ENCODE measurements at places on chromosomes 16 and 17.

DNA sequence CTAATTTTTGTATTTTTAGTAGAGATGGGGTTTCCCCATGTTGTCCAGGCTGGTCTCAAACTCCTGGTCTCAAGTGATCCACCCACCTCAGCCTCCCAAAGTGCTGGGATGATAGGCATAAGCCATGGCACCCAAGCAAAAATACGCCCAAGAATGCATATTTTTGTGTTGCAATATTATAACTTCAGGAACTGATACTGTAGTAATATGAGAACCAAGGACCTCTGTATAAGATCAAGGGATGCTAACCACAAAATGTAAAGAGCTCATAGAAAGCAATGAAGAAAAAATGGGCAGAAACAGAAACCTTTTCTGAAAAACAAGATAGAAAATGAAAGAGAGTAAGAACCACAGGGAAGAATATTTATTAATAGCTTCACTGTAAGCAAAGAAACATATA, 183.6 kb upstream of the RPL38 start:
- DNase-seq: no peak

DNA sequence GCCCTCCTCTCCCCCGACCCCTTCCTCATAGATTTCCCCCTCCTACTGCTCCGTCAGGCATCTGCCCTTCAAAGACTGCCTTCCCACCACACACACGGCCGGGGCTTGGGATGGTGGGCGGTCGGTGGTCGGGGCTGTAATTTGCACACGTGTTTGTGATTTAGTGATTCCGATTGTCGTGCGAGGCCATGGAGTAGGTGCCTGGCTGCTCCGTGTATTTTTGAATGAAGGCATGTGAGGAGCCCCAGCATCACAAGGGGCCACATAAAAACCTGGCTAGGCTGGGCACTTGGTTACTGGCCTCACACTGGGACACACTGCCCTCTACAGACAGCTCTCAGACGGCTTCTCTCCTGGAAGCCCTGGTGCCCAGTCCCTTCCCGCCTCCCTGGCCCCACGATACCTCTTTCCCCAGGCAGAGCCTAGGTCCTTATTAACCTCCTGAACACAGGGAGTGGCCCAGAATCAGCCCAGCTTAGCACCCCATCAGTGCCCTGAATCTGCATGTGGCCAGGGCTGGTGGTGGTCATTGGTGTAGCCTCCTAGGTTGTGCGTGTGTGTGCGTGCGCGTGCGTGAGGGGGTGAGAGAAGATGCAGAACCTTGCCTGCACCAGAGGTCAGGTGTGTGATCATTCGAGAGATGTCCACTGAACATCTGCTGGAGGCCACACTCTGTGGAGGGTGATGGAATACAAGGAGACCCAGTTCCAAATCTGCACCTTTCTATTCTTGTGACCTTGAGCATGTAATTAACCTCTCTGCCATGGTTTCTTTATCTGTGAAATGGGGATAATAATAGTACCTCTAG, 1.3 kb upstream of the SOCS1 start:
- DNase-seq: peak; percentile 74

DNA sequence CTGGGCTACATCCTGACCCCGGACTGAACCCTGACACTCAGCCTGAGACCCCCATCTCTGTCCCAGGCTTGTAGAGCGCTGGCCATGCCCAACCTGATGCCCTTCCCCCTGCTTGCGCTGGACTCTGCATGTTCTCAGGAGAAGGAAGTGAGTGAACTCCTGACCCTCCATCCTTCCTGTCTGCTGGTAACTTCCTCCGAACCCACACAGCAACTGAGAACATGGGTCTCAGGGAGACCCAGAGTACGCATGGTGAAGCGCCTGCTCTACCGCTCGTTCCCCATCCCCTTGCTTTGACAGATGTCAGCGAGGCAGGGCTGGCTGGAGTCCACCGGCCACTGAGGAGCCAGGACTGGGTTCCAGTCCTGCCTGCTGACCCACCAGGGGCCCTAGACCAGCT, 6.1 kb downstream of the CAMKK1 start:
- DNase-seq: no peak

DNA sequence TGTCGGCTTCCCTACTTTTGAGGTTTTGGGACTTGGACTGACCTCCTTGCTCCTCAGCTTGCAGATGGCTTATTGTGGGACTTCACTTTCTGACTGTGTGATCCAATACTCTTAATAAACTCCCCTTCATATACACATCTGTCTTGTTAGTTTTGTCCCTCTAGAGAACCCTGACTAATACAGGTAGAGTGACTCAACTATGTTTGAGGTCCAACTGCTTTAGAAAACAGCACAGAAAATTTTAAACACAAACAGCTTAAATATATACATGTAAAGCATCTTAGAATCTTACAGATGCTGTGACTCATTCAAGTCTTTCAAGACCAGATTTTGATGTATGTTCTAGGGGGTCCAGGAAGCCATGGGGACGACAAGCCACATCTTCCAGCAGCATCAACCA, 11.7 kb downstream of the SDK2 start:
- DNase-seq: no peak

DNA sequence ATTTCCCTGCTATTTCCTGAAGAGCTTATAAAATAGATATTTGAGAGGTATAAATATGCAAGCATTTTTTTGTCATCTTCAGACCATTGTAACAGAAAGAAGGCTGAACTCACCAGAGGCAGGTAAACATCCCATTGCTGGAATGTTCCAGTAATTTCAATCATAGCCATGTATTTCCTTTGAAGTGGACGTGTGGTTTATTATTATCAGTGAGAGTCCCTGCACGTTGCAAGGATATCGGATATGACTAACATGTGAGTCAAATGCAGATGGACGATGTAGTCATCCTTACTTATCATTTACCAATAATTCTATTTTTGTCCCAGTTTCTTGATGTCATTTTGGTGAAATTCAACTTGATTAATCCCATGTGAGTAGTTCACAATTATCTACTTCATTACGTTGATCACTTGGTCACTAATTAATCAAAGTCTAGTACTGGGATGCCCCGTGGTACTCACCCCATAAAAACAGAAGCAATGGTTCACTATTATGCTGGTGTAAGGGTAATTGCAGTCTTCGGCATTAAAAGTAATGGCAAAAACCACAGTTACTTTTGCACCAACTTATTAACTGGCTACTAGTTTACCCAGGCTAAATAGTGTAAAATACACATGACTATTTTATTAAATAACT, 89.5 kb downstream of the VAT1L start:
- DNase-seq: no peak

GRCh38 chr16:25553711-25554436, 137.9 kb upstream of the HS3ST4 start:
- DNase-seq: peak; percentile 26

- DNase-seq: peak; percentile 96
Observed at GRCh38 chr17:39952680-39953470, 9.9 kb upstream of the GSDMA start.

DNA sequence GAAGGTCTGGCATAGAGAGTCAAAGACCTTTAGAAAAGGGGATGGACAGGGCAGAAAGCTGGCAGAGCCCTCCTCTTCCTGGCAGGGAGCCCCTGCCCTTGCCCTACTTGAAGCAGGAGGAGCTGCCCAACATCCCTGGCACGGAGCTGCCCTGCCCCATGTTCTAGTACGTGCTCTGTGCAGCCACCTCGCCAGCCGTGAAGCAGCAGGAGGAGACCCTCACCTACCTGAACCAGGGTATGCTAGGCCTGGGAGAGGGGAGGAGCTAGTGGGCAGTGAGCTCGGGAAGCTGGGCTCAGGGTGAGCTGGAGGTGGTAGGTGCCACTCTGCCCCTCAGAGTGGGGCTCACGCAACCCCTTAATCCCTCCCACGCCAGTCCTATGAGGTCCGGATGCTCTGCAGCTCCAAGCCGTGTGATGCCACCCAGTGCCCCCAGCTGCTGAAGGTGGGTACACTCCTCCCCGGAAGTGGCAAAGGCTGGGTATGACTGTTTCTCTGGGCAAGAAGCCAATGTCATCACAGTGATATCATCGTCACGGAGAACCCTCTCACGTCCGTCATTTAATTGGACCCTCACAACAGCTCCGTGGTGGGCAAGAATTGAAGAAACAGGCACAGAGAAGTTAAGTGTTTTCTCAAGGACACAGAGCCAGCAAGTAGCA, 12.7 kb upstream of the STAC2 start:
- DNase-seq: peak; percentile 80

Measured in common myeloid progenitor, CD34-positive (primary cell).